ENCODE measurements at places on chromosomes 6 and 20. TPM values are rescaled to one million over a fixed set of nuclear protein-coding genes. Genes with fewer than 3 reads are reported as not detected.

DNA sequence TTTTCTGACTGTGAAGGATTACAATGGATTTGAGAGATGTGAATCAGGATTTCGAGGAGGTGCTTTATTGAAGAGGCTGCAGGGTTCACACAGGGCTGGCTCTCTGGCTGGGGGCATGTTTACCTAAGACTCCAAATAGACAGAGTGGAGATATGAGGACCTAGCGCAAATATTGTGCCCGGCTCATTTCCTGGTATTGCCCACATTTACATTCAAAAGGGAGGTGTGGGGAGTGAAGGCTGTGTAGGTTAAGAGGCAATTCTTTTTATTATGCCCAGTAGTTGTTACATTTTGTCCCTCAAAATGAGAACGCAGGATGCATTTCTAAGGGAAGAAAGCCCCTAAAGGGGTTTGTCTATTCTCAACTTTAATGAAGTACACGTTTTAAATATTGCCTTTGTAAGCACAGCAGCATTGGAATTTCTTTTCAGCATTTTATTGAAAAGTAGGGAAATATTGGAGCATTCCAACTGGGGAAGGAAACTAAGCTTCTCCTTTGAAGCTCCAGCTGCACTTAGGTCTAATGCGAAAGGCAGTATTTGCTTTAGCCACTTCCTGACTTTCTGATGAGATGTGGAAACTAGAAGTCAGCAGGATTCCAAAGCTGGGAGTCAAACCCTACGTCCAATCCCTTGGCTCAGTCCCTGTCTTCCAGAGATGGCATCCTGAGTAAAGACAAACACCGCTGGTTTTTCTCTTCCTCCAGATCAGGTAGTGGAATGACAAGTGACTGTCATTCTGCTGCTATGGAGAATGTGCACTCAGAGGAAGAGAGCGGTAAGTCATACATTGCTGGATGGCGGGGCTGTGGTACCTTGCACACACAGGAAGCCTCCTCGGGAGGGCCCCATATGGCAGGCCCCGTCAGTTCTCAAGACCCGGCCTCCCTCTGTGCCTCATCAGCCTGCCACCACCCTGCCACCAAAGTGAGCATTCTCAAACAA lies 70.7 kb downstream of the MYB start:
- H3K36me3 ChIP-seq, result no peaks in the 10 kb centered on the region
- no peak overlapping the region for H3K4me3 ChIP-seq
- DNase-seq, result no peak
- peaks cover 2% of the 10 kb centered on the region for H3K4me1 ChIP-seq
- no peaks in the 10 kb centered on the region for H3K27me3 ChIP-seq
- H3K27ac ChIP-seq, result no peak overlapping the region

GRCh38 chr20:2299301-2299700 lies 3.5 kb downstream of the TGM3 start:
- DNase-seq, result no peak
- peaks cover 2% of the 10 kb centered on the region for H3K4me1 ChIP-seq
- H3K27ac ChIP-seq, result no peak overlapping the region
- H3K4me3 ChIP-seq, result no peak overlapping the region
- peaks cover 2% of the 10 kb centered on the region for H3K27me3 ChIP-seq

GRCh38 chr6:140854318-140854717 lies 1278.4 kb upstream of the GJE1 start:
- H3K4me3 ChIP-seq, result no peak overlapping the region
- no peaks in the 10 kb centered on the region for H3K27me3 ChIP-seq
- H3K27ac ChIP-seq, result no peak overlapping the region
- no peaks in the 10 kb centered on the region for H3K36me3 ChIP-seq
- H3K4me1 ChIP-seq, result no peaks in the 10 kb centered on the region

PMEPA1 gene
- 1.3 TPM for total RNA-seq

RFX6 gene
- not detected for total RNA-seq

Measured in activated CD4-positive, alpha-beta memory T cell treated with anti-CD3 and anti-CD28 coated beads, Interleukin-2, amount 10 ng/mL, durations not matched to agents 7 days and 5 days (primary cell).